ENCODE measurements at places on chromosomes 6 and 20.

DNA sequence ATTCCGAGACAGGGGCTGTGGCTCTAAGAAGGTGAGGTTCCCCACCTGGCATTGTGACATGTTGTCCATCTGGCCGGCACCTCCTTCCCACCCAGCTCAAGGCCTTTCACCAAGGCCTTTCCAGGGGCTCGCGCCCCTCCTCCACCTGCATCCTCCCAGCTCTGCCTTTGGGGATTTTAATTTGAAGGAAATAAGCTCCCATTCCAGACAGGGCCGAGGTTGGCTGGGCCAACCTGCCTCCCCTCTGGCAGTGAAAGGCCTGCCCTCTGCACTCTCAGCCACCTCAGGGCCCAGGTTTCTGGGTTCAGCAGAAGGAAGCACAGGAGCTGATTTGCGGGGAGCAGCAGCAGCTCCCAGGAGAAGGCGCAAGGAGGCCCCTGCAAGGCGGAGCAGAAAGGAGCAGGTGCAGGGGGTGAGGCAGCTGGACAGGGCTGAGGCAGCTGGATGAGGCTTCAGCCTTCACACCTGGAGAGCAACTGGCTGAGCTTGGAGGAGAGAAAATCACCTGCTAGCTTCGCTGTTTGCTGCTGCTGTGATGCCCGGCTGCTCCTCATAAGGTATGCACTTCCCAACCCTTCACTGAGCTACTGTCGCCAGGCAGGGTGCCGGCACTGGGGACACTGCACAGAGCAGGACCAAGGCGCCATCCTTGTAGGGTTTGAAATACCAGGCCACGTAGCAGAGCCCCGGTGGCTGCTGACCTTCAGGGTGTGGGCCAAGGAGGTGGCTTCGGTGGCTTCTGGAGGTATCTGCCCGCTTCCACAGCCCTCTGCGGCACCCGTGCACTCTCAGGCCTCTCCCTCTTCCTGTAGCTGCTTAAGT is 147.0 kb downstream of the SYNDIG1 start:
- DNase-seq = no peak

- no peak for DNase-seq
Observed at GRCh38 chr6:141548966-141549365, 583.8 kb upstream of the GJE1 start.

- no peak for DNase-seq
Observed at GRCh38 chr20:492159-492558, 29.8 kb upstream of the TBC1D20 start.

- DNase-seq = peak; percentile 49
Observed at GRCh38 chr6:128519132-128519930, 1.1 kb downstream of the PTPRK start.

DNA sequence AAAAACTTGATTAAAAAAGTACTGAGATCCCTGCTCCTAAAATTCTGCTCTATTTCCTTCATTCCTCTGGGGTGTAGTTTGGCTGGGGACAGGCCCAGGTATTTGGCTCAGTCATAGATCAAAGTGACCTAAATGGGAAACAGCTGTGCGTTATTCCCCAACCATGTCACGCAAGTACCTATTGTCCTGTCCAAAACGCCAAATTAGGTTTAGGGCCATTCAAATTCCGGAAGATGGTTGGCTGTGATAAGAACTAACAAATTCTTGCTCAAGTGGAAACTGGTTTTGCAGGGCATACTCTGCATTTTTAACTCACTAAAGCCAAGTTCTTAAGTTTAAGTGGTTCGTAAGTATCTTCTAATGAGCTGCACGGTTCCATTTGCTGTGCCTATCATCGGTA is 147.6 kb upstream of the TMEM170B start:
- DNase-seq = no peak

DNA sequence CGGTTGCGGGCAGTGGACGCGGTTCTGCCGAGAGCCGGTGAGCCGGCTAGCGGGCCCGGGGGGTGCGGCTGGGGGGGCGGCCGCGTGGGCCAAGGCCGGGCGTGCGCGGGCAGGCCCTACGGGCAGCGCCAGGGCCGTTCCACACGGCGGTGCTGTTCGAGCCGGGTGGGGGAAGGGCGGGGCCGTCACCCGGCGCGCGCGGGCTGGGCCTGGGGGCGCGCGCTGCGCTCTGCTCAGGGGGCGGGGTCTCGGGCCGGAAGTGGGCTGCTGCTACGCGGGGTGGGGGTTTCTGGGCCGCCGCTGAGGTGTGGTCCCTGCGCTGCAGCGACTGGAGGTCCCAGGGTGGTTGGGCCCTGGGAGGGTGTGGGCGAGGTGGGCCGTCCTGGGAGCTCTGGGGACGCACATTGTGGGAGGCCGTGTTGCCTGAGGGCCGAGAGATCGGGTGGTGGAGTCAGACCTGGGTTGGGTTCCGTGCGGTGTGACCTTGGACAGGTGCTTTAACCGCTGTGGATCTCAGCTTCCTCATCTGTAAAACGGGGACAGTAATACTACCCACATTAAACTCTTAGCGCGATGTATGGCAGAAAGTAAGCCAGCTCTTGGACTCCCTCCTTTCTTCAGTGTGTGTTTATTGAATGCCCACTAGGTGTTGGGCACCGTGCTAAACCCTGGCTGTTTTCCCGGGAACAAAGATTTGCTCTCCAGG is 391 bp downstream of the MAPRE1 start:
- DNase-seq = no peak

DNA sequence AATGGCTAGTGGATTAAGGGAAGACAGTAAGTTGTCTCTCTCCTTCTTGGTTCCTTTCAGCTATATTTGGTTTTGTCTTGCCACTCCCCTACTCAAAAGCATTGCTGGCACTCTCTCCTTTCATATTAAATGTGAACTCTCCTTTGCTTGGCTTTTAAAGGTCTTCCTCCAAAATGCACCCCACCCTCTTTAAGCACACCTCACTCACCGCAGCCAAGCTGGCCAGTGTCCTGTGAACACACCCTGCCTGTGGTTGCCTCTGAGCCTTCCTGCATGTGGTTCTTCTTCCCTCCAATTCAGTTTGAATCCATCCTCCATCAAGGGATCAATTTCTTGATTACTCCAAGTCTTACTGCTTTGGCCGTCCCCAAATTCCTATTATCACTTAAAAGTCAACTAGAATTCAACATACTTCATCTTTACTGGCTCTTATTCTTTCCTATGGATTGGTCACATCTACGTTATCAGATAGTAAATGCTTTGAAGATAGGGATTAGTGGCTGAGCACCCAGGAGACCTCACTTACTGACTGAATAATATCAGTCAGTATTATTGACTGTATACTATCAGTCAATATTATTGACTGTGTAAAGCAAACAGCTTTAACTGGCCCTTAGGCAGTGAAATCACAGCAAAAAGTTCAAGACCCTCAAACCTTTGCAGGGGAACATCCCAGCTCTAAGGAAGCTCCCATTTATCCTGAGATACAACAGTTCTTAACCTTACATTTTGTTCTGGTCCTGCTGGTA is 41.6 kb upstream of the SPDEF start:
- DNase-seq = no peak

- DNase-seq = no peak
Observed at GRCh38 chr6:15510536-15511247, 152.1 kb downstream of the DTNBP1 start.

- no peak for DNase-seq
Observed at GRCh38 chr20:36454698-36455427, 86.5 kb upstream of the MYL9 start.

DNA sequence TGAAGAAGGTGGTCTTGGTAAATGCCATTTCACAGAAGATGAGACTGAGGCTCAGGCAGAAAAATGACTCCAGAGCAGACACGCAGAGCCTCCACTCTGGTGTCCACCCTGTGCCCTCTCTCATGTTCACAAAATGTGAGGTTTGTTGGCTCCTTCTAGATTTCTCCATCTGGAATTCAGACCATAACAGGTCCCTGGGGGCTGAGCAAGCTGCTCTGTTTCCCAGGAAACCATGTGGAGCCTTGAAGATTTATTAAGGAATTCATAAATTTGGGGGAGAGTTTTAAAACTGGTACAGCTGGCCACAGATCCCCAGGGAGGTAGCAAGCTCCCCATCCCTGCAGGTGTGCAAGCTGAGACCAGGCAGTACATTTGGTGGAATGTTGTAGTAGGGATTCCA is 38.8 kb upstream of the SIRPA start:
- no peak for DNase-seq

DNA sequence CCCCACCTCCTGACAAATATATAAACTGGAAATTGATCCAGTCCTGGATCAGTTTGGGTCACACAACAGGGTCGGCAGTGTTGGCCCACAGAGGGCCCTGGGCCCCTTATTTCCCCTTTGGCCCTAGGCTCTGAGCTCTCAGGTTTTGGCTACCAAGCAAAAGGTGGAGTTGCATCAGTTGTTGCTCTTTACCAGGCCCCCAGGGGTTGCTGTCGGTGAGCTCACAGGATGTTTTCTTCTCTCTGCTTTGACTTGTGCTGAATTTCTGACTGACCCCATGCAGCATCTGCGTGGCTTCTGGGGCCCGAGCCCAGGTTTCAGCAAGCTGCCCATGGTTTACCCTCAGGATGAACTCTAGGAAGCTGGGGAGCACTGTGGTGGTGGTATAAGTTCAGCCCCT is 44.6 kb downstream of the PPARD start:
- no peak for DNase-seq

- DNase-seq = no peak
Observed at GRCh38 chr6:86152546-86152945, 509.9 kb upstream of the SYNCRIP start.

DNA sequence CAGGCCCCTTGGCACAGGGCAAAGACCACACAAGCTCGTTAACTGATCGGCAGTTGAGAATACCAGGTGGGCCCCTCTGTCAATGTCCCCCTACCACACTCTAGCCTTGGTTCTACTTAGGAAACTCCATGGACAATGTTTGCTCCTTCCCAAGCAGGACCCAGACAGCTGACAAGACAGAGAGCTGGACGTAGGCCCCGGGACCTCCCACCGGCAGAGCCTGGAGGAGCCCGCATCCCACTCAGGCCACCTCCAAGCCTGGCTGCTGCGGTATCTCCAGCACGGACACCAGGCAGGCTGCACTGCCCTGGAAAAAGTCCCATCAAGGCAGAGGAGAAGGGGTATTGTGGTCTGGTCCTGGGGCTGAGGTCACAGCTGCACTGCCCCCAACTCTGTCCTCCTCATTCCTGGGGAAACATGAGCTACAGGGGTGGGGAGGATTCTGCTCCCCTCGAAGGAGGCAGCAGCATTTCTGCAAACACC is 6.2 kb upstream of the GRM4 start:
- DNase-seq = no peak

GRCh38 chr6:134772671-134773360 is 177.1 kb downstream of the ALDH8A1 start:
- no peak for DNase-seq

DNA sequence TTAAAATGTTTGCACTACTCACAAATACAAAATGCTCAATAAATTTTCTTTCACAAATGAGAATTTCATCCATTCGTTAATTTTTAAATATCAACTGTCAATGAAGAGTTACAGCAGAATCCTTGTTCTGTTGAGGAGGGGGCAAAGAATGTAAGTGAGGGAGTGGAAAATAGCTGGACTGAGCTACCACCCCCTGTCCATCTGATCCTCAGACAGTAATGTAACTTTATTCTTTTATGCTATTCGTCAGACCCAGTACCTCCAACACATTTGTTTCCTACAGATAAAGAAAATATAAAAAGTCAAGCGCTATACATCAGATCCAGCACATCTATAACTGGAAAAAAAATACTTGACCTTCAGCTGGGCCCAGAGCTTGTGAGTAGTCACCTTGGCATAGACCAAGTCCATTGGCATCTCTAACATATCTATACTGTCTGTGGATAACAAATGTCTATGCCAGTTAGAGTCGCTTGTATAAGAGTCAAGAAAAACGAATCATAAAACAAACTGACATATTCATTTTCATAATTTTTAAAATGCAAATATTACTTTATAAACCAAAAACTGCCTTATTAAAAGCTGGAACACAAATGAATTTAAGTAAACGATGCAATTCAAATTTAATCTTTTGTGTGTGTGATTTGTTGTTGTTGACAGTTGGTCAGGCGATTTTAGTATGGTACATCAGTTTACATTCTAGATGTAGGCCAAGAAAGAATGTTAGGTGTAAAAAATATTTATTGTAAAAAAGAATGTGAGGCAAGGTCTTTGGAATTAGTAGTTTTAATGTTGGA is 57.2 kb upstream of the HFE start:
- no peak for DNase-seq

GRCh38 chr6:43095939-43096338 is 19.8 kb downstream of the PTK7 start:
- DNase-seq = no peak

DNA sequence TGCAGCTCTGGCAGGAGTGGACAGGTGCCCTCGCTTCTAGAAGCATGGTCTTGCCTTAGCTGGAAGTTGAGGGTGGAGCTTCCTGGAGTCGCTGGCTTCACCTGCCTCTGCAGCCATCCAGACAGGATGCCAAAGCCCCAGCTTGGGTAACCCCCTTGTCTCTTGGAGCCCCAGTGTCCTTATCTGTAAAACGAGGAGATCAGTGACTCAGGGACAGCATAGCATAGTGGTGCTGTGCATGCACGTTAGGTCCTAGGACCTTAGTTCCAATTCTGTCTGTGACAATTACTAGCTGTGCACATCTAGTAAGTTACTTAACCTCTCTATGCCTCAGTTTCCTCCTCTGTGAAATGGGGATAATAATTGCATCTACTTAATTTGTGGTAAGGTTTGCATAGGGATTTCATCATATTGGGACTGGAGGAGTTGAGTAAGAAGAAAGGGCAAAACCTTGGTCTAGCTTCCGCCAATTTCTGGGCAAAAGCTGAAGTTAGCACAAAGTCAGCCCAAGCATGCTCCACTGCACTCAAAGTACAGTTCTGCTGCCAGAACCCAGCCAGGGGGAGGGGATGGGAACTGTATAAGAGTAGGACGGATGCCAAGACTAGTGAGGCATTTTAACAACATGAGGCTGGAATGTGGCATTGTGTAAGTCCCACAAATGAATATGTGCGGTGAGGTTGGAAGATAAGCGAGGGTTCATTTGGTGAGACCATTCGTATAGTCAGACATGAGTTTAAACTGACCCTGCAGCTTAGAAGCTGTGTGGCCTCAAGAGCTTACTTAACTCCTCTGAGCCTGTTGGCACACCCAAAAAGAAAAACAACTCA is 24.5 kb downstream of the TOX2 start:
- no peak for DNase-seq

- DNase-seq = no peak
Observed at GRCh38 chr6:84618836-84619235, 145.6 kb downstream of the TBX18 start.

DNA sequence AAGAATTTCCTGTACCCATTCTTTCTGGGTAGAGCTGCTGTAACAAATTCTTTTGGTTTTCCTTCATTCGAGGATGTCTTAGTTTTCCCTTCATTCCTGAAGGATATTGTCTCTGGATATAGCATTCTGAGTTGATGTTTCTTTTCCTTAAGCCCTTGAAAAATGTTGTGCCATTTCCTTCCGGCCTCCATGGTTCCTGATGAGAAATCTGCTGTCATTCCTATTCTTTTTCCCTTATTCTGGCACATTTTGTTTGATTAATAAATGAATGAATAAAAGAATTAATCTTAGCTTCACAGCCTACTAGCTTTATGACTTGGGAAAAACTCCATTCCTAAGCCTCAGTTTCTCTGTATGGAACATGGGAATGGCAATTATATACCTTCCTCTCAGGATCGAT is 173.1 kb downstream of the EYA2 start:
- DNase-seq = no peak

All from caudate nucleus (tissue), 63 donors.